ENCODE measurements at places on chromosomes 1 and 21. TPM values are rescaled to one million over a fixed set of nuclear protein-coding genes. Genes with fewer than 3 reads are reported as not detected.

DNA sequence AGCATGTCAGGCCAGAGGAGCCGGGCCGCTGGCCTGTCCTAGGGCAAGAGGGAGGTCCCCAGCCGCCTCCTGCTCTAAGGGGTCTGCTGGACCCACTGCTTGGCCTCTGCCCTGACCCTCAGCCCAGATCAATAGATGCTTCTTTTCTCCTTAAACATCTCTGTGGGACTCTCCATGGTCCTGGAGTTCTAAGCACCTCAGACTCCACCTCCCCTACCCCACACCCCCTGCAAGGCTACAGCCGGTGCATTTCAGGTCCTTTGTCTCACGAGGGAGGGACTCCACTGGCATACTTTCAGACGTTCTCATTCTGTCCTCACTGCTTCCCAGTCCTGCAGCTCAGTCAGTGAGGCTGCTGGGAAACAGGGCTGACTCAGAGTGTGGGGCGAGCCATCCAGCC, 11.0 kb downstream of the CNTN2 start:
- H3K36me3 ChIP-seq: no peaks in the 10 kb centered on the region
- H3K27ac ChIP-seq: no peak overlapping the region
- no peaks in the 10 kb centered on the region for H3K4me1 ChIP-seq
- no peak overlapping the region for H3K4me3 ChIP-seq
- H3K27me3 ChIP-seq: no peaks in the 10 kb centered on the region

The RUNX3 gene
- total RNA-seq: 218 TPM

The RCAN3 gene
- total RNA-seq: 64.0 TPM

The ZNF687 gene
- 23.8 TPM for total RNA-seq

The AZIN2 gene
- 2.5 TPM for total RNA-seq

DNA sequence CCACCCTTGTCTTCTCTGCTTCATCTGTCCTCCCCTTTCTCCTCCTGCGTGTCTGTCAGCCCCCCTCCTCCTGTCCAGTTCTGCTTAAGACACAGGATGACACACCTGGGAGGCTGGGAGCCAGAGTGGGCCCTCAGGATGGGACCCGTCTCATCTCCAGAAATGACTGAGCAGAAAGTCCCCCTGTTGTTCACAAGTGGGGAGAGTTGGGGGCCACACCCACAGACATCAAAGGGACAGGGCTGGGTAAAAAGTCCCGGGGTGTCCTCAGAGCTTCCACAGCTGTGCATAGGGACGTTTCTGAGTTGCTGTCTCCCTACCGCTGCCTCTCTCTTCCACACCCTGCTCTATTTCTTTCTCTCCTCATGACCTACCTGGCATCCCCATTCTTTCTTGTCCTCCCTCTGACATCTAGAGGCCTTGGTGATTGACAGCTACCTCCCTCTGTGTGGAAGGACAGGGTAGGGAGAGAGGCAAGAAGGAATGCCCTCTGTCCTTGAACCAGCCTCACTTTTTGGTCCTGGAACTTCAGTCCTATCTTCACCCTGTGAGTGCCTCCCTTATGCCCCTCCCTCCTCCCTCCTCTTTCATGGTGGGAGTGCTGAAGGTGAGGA, 19.5 kb upstream of the SH2D2A start:
- no peak overlapping the region for H3K27ac ChIP-seq
- H3K4me1 ChIP-seq: no peaks in the 10 kb centered on the region
- no peaks in the 10 kb centered on the region for H3K36me3 ChIP-seq
- peak; percentile 45 for DNase-seq
- no peaks in the 10 kb centered on the region for H3K27me3 ChIP-seq
- no peak overlapping the region for H3K4me3 ChIP-seq

- no peaks in the 10 kb centered on the region for H3K27me3 ChIP-seq
- peaks cover 32% of the 10 kb centered on the region for H3K36me3 ChIP-seq
- H3K4me1 ChIP-seq: peaks cover 36% of the 10 kb centered on the region
- no peak for DNase-seq
- no peak overlapping the region for H3K27ac ChIP-seq
Measured at GRCh38 chr1:19387045-19387467, 74.9 kb downstream of the SLC66A1 start.

- H3K4me1 ChIP-seq: no peaks in the 10 kb centered on the region
- no peaks in the 10 kb centered on the region for H3K36me3 ChIP-seq
- DNase-seq: no peak
Measured at GRCh38 chr1:50109647-50110075, 941 bp downstream of the ELAVL4 start.

DNA sequence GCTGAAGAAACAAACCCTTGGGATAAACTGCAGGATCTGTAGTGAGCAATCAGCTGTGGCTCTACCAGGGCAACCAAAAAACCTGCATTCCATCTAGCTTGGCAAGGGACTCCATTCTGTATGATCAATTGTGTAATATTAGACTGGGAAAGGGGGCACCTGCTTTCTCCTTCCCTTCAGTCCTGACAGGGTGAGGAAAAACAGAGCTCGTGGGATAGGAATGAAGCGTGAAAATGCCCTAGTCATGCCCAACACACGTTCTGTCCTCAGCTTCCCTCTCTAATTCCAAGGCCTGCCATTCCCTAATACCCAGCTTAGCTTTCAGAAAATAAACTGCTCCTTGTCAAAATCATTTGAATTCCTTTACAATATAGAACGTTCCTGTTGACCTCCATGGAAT, 442.3 kb downstream of the PLPP3 start:
- no peaks in the 10 kb centered on the region for H3K27me3 ChIP-seq
- no peaks in the 10 kb centered on the region for H3K36me3 ChIP-seq
- no peak overlapping the region for H3K27ac ChIP-seq
- DNase-seq: no peak
- H3K4me3 ChIP-seq: no peak overlapping the region

- no peaks in the 10 kb centered on the region for H3K27me3 ChIP-seq
- H3K4me1 ChIP-seq: peaks cover 42% of the 10 kb centered on the region
- peak; percentile 7 for DNase-seq
- H3K4me3 ChIP-seq: peak overlapping the region; percentile 79
- H3K27ac ChIP-seq: peak overlapping the region; percentile 96
Measured at GRCh38 chr1:153991151-153991630, 629 bp downstream of the RPS27 start.

- no peaks in the 10 kb centered on the region for H3K27me3 ChIP-seq
- H3K4me3 ChIP-seq: no peak overlapping the region
- no peaks in the 10 kb centered on the region for H3K4me1 ChIP-seq
- no peaks in the 10 kb centered on the region for H3K36me3 ChIP-seq
- no peak for DNase-seq
- peak overlapping the region; percentile 54 for H3K27ac ChIP-seq
Measured at GRCh38 chr1:112794654-112795239, 79.6 kb upstream of the PPM1J start.

DNA sequence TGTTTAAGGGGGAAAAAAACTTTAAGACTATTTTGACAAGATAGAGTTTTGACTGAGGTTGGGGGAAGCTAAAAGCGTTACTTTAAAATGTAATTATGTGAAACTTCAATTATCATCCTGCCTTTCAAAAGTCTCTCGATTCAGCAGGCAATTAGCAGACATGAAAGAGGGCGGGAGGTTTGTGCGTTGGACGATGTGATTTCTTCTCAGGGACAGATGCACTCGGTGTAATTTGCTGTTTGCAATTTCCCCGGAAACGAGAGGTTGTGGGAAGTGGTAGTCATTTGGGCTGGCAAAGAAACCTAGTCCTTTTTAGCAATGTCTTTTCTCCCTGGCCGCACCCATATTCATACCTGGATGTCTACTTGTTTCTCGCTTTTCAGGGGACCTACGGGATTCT, 27.1 kb downstream of the KAZN start:
- H3K27me3 ChIP-seq: no peaks in the 10 kb centered on the region
- DNase-seq: no peak
- H3K4me1 ChIP-seq: no peaks in the 10 kb centered on the region
- no peak overlapping the region for H3K4me3 ChIP-seq
- no peaks in the 10 kb centered on the region for H3K36me3 ChIP-seq

DNA sequence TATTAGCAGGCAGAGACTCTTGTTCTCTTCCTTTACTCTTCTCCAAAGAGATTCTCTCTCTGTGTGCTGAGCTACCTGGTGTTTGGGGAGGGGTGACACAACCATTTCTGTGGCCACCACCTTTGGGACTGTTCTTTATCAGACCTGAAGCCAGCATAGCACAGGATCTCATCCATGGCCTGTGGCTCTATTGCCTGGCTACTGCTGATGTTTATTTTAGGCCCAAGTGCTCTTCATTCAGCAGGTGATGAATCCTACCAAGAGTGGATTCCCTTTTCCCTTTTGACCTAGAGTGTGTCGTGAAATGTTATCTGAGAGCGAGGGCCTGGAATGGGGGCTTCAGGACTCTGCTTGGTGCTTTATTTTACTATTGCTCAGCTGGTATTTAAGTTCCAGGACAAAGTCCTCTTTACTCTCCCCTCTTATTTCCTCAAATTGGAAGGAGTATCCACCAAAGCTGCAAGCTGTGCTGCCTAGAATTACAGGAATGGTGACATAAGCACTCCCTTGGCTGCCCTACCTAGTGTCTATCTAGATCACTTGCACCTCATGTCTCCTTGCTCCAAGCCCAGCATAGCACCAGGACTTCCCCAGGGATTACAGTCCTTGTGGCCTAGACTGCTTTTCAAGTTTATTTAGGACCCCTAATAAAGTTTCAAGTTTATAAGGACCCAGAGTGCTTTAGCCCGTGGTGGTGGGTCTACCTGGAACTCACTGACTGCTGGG, 94.7 kb upstream of the GPR52 start:
- H3K27me3 ChIP-seq: no peaks in the 10 kb centered on the region
- no peaks in the 10 kb centered on the region for H3K4me1 ChIP-seq
- no peak for DNase-seq
- no peak overlapping the region for H3K27ac ChIP-seq
- no peak overlapping the region for H3K4me3 ChIP-seq

The NHLH1 gene
- 0.48 TPM for total RNA-seq

The LRRC38 gene
- total RNA-seq: not detected

DNA sequence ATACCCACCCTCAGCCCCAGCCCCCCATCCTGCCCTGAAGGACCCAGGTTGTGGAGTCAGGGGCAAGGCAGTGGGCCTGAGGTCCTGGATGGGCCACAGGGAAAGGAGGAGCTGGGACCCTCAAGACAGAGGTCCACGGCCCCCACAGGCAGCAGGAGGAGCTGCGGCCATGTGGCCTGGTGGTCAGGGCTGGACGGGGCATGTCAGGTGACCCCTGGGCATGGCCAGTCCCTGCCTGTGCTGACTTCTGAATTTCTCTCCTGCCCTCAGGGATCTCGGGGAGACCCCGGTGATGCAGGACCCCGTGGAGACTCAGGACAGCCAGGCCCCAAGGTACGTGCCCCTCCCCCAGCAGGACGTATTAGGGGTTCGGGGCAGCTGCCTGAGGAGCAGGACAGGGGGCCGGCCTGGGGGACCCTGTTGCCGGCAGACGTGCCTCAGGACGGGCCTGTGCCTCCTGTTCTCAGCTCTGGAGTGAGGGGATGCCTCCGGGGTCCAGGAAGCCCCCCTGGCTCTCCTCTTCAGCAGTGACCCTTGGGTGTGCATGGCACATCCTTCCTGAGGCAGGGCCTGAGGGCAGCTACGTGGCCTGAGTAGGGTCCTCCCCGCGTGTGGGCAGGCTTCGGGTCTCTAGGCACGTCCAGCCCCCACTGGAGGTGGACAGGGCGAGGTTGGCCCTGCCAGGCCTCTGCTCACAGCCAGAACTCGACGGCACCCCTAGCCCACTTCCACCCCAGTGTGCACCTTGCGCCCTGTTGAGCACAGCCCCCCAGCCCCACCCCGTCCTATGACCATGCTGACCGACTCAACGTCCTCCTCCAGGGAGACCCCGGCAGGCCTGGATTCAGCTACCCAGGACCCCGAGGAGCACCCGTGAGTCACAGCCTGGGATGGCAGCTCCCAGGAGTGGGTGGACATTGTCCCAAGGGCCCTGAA, 23.6 kb downstream of the COL6A2 start:
- H3K4me3 ChIP-seq: no peak overlapping the region
- H3K27ac ChIP-seq: no peak overlapping the region
- no peaks in the 10 kb centered on the region for H3K4me1 ChIP-seq
- H3K36me3 ChIP-seq: no peaks in the 10 kb centered on the region
- no peak for DNase-seq
- H3K27me3 ChIP-seq: no peaks in the 10 kb centered on the region

DNA sequence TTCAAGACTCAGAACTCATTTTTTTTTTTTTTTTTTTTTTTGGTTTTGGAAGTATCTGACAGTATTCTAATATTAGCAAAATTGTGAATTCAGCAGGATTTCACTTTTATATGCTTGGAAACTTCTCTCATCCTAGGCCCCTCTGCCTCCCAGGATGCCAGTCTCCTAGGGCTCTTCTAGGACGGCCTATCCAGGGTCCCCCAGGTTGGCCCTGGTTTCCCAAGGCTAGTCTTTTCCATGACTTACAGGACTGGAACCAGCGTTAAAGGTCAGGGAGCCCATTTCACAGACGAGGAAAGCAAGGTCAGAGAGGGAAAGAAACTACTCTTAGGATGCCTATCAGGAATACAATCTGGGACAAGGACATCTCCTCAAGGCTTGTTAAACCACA, 412.5 kb downstream of the PTPRU start:
- no peaks in the 10 kb centered on the region for H3K4me1 ChIP-seq
- no peaks in the 10 kb centered on the region for H3K27me3 ChIP-seq
- no peak for DNase-seq
- H3K4me3 ChIP-seq: no peak overlapping the region

GRCh38 chr1:225973158-225973557, 26.0 kb downstream of the SDE2 start:
- no peak overlapping the region for H3K27ac ChIP-seq
- no peaks in the 10 kb centered on the region for H3K4me1 ChIP-seq
- H3K27me3 ChIP-seq: no peaks in the 10 kb centered on the region
- H3K4me3 ChIP-seq: no peak overlapping the region

GRCh38 chr21:44263768-44264167, 2.1 kb upstream of the DNMT3L start:
- H3K4me3 ChIP-seq: no peak overlapping the region
- DNase-seq: no peak
- no peaks in the 10 kb centered on the region for H3K27me3 ChIP-seq
- H3K4me1 ChIP-seq: no peaks in the 10 kb centered on the region
- H3K36me3 ChIP-seq: no peaks in the 10 kb centered on the region

DNA sequence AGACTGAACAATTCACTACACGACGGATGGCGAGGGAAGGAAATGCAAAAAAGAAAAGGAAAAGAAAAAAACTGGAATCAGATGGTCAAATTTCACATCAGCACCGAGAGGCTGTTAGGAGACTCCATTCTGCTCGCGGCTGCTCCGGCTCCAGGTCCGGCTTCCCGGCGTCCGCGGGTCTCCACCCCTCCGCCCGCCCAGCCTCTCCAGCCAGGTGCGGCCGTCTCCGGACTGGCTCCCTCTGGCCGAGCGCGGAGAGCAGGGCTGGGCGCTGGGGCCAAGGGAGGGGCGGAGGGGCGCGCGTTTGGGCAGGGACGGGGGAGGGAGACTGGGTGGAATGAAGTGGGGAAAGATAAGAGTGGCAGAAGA, 332 bp downstream of the KCNJ6 start:
- H3K4me3 ChIP-seq: no peak overlapping the region
- no peaks in the 10 kb centered on the region for H3K36me3 ChIP-seq
- no peaks in the 10 kb centered on the region for H3K4me1 ChIP-seq

The ACKR1 gene
- total RNA-seq: not detected

GRCh38 chr1:62181532-62181931, 13.1 kb upstream of the L1TD1 start:
- no peak overlapping the region for H3K4me3 ChIP-seq
- H3K4me1 ChIP-seq: no peaks in the 10 kb centered on the region
- H3K27me3 ChIP-seq: no peaks in the 10 kb centered on the region
- H3K36me3 ChIP-seq: no peaks in the 10 kb centered on the region

GRCh38 chr1:80961464-80962190, 839.1 kb upstream of the ADGRL2 start:
- no peaks in the 10 kb centered on the region for H3K4me1 ChIP-seq
- no peak for DNase-seq
- H3K36me3 ChIP-seq: no peaks in the 10 kb centered on the region
- H3K27ac ChIP-seq: no peak overlapping the region
- H3K27me3 ChIP-seq: no peaks in the 10 kb centered on the region

The DIRAS3 gene
- 0.16 TPM for total RNA-seq

The FAM131C gene
- total RNA-seq: 0.62 TPM

GRCh38 chr1:225868631-225869330, 13.4 kb downstream of the TMEM63A start:
- no peak for DNase-seq
- H3K27ac ChIP-seq: no peak overlapping the region
- H3K36me3 ChIP-seq: peaks cover 83% of the 10 kb centered on the region
- H3K27me3 ChIP-seq: no peaks in the 10 kb centered on the region
- peaks cover 36% of the 10 kb centered on the region for H3K4me1 ChIP-seq
